ENCODE measurements at places on chromosomes 13 and 19. TPM values are rescaled to one million over a fixed set of nuclear protein-coding genes. Genes with fewer than 3 reads are reported as not detected.

DNA sequence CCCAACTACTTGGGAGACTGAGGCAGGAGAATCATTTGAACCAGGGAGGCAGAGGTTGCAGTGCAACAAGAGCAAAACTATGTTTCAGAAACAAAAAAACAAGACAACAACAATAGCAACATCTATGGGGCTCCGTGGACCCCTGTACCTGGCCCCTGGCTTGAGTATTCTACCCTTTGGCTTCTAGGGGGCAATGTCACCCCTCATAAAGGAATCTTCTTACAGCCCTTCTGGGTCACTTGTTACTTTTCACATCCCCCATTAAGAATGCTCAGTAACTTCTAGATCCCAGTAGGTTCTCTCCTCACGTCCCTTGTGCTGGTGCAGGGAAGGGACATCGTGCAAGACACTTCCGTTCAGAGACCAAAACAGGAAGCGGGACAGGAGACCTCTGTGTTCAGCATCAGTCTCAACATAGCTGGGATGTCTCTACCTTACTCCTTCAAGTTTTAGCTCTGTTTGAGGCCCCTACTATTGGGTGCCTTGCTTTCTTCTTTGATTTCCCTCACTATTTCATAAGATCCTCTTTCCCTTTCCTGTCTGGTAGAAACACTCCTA lies 218.1 kb upstream of the ARGLU1 start:
- DNase-seq = no peak

DNA sequence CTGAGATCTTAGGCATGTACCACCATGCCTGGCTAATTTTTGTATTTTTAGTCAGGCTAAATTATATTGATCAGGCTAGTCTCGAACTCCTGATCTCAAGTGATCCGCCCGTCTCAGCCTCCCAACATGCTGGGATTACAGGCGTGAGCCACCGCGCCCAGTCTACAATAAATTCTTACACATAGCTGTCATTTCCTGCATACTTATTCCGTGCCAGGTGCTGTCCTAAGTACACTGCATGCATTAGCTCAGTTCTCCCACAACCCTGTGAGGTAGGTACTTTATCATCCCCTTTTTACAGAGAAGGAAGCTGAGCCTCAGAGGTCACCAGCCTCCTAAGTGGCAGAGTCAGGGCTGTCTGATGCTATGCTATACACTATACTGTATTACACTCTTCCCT lies 7.2 kb upstream of the RHPN2 start:
- no peak for DNase-seq

DNA sequence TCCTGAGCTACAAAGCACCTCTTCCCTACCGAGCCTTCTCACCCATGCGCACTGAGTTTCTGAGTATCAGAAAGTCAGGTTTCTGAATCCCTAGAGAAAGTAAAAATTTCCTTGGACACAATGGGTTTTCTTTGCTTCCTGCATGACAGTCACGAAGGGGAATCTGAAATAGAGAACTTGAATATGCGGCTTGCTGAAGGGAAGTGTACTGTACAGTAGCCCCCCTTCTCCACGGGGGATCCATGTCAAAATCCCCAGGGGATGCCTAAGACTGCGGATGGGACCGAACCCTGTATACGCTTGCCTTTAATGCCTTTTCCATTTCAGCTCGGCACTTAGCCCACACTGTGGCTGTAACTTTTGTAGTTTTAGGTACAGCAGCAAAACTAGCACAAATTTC lies 107.9 kb downstream of the GGACT start:
- no peak for DNase-seq

Gene RPL13A
- total RNA-seq = 1,311 TPM

Gene NAPSA
- 0.36 TPM for total RNA-seq

Gene ZNF345
- 19.2 TPM for total RNA-seq
